ENCODE measurements at places on chromosomes 16 and 17.

- DNase-seq, result no peak
Observed at GRCh38 chr17:5198472-5198871, 6.8 kb upstream of the ZNF594 start.

DNA sequence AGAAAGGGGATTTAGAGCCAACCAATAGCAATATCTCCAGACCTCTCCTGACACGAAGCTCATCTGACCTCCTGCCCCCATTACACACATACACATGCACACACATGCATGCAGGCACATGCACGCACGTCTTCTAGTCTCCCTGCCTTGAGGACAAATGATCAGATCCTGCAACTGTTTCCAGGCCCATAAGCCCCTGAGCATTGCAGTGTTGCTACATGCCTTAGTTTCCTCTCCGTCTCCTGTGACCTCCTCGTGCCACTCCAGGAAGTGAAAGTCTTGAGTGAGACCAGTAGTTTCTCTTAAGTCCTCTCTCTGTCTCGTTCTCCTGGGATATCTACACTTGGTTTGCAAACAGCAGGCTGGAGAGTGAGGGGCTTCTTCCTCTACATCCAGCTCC is 8.2 kb downstream of the CIITA start:
- DNase-seq, result no peak

DNA sequence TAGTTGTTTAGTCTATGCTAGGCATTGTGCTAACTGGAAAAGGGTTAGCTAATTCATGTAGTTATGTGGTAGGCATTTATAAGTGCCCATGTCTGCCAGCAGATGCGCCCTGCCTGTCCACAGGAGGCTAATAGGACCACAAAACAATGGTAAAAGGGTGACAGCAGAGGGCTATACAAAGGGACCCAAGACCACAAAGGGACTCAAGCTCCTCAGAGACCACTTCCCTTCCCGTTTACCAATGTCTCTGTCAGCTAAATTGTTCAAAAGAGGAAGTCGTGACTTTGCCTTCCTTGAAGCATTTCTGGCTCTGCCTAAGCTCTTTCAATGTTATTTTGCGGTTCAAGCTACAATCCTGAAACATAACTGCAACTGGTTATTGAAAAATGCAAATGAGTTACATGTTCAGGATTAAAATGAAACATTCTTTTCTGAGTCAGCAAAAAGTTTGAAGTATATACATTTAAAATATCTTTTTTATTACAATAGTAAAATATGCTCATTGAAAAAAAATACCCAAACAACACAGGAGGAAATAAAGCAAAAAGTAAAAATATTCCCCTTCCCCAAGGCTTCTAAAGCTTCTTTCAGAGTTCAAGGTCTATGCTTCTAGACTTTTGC is 149.2 kb downstream of the MAF start:
- peak; percentile 17 for DNase-seq

DNA sequence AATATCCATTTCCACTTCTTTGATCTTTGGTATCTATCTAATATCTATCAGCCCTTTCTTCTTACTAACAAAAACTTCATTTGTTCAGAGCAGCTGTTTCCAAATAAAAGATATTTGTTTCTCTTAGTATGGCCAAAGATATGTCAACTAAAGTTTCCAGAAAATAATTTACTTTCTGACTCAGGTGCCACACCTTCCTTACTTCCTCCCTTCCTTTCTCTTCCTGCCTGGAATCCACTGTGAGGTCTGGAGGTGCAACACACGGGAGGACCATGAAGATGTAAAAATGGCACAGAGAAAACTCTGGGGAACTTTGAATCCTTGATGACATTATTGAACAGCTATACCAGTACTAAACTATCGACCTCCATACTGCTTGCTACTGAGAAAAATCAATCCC is 14.0 kb downstream of the MED13 start:
- no peak for DNase-seq

DNA sequence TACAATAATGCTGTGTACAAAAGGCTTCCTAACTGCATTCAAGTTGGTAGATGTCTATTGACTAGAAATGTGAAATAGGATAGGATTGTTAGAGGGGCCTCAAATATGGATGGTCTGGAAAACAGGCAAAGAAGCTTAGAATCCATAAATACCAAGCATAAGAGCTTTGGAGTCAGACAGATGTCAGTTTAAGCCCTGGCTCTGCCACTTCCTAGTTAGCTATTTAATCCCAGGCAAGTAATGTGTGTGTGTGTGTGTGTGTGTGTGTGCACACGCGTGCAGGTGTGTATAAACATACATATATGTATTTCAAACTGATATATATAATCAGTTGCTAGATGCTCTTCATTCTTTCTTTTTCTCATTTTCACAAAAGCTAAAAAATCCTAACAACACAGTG is 66.7 kb downstream of the MMD start:
- no peak for DNase-seq

GRCh38 chr17:5874486-5874885 is 195.7 kb upstream of the WSCD1 start:
- DNase-seq, result no peak

DNA sequence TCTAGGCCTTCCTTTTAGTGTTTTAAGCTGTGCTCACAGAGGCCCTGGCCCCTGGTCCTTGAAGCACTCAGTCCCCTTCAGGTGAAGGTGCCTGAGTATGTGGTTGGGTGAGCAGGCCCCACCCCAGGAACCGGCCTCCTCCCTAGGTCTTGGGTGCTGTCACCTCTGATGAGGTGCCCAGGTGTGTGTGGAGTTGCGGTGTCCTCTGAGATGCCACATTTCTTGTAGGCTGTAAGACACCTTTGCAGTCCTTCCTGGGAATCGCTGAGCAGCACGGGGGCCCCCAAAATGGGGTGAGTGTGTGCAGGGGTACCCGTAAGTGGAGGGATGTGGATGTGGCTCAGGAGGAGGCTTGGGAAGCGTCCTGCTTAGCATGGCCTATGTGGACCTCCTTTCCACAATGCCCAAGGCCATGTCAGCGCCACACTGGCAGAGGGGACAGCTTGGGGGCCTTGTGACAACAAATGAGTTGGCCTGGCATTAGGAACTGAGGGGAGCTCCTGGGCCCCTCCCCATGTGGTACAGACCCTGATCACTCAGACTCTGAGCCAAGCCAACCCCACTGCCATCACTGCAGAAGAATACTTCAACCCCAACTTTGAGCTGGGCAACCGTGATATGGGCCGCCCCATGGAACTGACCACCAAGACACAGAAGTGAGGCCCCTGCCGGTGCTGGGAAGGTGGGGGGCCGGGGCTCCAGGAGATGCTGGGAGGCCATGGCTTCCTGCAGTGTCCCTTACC is 11.2 kb downstream of the CORO6 start:
- DNase-seq, result no peak

- no peak for DNase-seq
Observed at GRCh38 chr17:4156750-4157381, 13.9 kb downstream of the CYB5D2 start.

GRCh38 chr17:80277751-80278671 is 17.4 kb downstream of the RNF213 start:
- DNase-seq, result no peak

- no peak for DNase-seq
Observed at GRCh38 chr16:23691483-23692189, 12.9 kb downstream of the PLK1 start.
